ENCODE measurements at places on chromosomes 2 and 18.

DNA sequence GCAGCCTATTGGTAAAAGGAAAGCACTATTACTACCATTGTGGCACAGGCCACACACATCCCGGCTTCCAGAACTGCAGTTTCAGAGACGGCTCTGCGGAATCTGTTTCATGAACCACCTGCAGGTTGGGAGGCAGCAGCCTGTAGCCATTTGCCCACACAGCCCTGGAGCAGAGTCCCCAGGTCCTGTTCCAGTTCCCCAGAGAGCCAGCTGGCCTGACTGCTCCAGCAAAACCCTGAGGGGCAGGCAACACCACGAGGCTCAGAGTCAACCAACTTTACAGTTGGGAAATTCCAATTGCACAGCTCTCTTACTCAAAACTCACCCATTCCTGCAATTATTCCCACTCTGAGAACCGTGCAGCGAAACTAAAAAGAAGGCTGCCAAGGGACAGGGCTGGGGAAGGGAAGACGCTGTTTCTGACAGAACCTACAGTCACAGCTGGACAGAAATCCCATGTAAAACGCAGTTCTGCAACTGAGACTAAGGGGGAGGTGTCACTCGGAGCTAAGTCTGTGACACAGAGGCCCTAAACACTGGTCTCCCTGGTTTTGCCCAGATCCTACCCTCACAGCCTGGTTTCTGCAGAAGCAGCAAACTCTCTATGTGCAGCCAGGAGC lies 219.4 kb downstream of the TMEM163 start:
- no peak for DNase-seq

DNA sequence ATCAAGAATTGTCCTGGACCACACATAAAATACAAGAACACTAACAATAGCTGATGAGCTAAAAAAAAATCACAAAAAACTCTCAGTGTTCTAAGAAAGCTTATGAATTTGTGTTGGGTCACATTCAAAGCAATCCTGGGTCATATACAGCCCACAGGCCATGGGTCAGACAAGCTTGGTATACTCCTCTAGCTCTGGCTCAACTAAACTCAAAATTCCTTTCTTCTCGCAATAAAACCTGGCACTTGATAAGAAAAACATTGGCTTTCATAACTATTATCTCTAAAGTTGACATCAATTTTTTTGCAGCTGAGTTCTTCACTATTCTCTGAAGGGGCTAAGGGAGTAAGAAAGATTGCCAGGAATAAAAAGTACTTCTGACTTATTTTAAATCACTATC lies 38.3 kb downstream of the FBXO48 start:
- no peak for DNase-seq

DNA sequence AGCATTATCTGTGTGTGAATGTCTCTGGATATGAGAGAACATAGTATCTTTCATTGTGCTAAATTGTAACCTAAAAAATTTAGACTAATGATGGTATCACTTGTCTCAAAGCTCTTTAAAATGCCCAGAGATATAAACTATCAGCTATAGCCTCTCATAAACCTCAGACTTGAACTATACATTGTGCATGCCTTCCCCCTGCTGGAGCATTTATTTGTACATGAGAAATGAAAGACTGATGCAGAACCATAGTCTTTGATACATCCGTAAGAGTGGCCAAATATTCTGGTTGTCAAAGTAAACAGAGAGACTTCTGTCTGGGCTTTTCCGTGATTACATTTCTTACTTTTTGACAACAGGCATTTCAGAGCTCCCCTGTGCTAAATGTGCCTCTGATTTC lies 71.9 kb upstream of the CCDC68 start:
- DNase-seq: no peak

DNA sequence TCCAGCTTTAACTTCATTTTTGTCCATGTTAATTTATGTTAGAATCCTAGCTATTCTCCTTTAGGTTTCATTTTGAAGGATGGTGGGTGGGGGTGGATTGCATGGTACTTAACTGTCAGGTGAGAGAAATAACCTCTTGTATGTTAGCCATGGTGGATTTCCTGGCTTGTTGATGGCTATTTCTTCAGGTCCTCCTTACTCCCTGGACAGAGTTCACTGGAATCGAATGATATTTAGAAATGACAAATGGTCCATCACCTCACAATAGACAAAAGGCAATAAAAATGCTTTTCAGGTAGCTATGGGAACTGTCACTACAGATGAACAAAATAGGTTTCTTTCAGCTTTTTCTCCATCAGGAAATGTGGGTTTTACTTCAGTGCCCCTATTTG lies 91.7 kb downstream of the EML6 start:
- DNase-seq: no peak

DNA sequence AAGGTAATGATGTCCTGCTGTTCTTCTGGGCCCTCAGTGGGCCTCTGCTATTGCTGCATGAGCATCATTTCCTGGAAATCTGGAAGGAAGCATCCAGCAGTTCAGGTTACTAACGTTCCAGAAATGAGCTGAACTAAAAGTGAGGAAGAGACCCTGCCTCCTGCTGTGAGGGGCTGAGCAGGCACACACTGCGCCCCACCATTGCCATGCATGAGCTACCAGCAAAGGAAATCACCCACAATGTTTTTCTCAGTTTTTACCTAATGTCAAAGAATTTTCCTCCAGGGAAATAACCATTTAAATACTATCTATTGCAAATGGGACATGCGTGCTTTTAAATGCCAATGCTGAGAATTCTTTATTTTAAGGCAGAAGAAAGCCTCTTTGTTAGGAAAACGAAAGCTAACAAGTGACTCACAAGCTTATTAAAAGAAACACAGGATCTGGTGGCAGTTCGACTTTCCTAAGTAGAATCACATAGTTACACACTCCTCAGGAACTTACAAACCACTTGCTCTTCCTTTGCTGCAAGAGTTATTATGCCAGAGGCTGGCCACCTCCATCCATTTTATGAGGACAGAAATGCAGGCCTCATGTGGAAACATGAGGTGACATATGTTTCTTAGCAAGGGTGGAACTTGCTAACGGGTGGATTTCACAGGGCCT lies 152.6 kb upstream of the TTC39C start:
- no peak for DNase-seq

DNA sequence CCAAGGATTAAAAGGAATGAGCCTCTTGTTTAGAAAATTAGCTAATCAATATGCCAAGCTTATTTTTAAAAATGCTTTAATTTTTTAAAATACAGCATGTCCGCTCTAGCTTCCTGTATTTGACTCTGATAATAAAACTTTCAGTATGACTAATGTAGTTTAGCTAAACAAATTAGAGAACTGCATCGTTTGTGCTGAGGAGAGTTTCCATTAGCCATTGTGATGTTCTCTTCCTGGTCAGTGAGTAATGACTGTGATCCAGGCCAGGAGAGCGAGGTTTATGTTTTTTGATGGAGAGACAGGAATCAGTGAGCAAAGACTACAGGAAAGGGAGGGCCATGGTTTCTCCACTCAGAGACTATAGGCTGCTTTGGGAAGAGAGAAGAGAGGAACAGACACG lies 237.2 kb upstream of the ETAA1 start:
- no peak for DNase-seq

- DNase-seq: no peak
Observed at GRCh38 chr2:19689646-19690168, 212.1 kb downstream of the TTC32 start.

DNA sequence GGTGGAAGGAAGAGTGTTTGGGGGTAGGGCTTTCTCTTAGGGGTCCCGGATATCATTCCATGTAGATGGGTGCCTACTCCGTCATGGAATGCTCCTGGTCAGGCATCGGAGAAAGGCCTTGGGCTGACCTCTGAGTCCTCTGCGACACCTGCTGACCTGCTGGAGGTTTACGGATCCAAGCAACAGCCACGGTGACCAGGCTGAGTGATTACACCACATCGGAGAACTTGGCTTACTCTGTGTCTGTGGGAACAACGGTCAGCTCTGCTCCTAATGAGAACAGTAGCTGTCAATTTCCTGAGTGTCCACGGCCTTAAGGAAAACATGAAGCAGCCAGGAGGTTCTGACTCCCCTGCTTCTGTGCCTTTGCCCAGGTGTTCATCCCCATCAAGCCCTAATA lies 73.2 kb downstream of the TNP1 start:
- no peak for DNase-seq

Data from stimulated activated CD4-positive, alpha-beta T cell treated with anti-CD3 and anti-CD28 coated beads, Interleukin-15, amount 100 ng/mL, for 48 hours (primary cell).